Activated CD4-positive, alpha-beta T cell treated with anti-CD3 and anti-CD28 coated beads, Interleukin-2, amount 10 ng/mL, durations not matched to agents 7 days and 5 days (primary cell): ENCODE measurements at places on chromosomes 13 and 19.

GRCh38 chr19:44689290-44690130 lies 9.4 kb upstream of the CEACAM16 start:
- peaks cover 36% of the 10 kb centered on the region for H3K4me1 ChIP-seq
- no peak overlapping the region for H3K4me3 ChIP-seq
- no peaks in the 10 kb centered on the region for H3K36me3 ChIP-seq
- DNase-seq = peak; percentile 80

DNA sequence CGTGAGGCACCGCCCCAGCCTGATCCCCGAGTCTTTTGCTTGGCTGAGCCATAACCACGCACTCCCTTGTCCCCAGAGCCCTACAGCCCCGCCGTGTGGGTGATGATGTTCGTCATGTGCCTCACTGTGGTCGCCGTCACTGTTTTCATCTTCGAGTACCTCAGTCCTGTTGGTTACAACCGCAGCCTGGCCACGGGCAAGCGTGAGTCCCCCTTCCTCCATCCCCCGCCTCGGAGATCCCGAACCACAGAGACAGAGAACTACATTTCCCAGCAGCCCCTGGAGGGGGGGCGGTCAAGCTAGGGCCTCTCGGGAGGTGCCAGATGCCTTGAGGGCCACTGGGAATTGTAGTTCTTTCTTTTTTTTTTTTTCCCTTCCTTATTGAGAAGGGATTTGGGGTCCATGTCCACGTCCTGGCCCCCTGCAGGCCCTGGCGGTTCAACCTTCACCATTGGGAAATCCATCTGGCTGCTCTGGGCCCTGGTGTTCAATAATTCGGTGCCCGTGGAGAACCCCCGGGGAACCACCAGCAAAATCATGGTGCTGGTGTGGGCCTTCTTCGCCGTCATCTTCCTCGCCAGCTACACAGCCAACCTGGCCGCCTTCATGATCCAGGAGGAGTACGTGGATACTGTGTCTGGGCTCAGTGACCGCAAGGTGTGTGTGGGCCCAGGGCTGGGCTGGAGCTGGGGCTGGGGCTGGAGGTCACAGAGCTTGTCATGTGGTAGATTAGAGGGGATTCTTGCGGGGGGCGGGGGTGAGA lies 25.9 kb downstream of the GRIN2D start:
- H3K4me3 ChIP-seq = peak overlapping the region; percentile 65
- peak; percentile 70 for DNase-seq
- H3K27me3 ChIP-seq = peaks cover 24% of the 10 kb centered on the region

DNA sequence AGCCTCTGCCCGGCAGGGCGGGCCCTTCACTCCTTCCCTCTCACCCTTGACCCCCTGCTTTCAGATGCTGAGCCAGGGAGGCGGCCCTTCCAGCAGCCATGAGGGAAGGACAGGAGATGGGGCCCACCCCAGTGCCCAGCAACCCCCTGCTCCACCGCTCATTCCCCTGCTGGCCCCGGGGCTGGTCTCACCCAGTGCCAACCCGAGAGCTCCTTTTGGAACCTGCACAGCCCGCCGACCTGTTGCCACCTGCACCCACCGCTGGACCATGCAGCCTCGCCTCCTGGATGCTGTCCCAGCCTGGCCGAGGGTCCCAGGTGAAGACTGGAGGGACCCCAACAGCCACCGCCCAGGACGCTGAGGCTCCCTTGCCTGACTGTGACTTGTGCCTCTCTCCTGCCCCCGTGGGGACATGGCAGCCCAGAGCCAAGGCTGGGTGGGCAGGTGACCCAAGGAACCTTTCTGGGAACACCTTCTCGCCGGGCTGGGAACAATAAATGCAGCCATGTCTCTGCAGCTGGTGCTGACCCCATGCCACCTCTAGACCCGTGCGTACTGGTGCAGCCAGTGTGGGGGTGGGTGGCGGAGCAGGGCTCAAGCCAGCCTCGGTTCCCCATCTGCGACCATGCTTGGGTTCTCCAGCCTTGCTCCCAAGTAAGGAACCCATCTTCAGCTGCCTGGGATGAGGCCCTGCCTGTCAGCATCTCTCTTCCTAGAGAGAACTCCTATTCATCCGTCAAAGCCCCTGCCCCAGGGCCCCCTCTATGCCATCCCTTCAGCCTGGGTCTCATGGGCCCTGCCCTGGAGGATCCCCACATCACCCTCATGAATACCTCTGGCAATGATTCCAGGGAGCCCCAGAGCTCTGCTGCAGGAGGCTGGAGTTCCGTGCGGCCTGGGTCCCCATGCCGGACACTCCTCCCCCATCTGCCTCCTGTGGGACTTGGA lies 3.7 kb downstream of the FAM174C start:
- H3K4me3 ChIP-seq = no peak overlapping the region
- peaks cover 26% of the 10 kb centered on the region for H3K36me3 ChIP-seq
- H3K4me1 ChIP-seq = peaks cover 24% of the 10 kb centered on the region
- H3K27ac ChIP-seq = no peak overlapping the region
- DNase-seq = no peak
- no peaks in the 10 kb centered on the region for H3K27me3 ChIP-seq

GRCh38 chr19:8336072-8336569 lies 6.9 kb downstream of the KANK3 start:
- no peak for DNase-seq
- H3K27me3 ChIP-seq = peaks cover 43% of the 10 kb centered on the region
- no peak overlapping the region for H3K27ac ChIP-seq
- no peaks in the 10 kb centered on the region for H3K36me3 ChIP-seq
- peak overlapping the region; percentile 35 for H3K4me3 ChIP-seq

- no peak overlapping the region for H3K4me3 ChIP-seq
- DNase-seq = peak; percentile 14
- H3K4me1 ChIP-seq = peaks cover 42% of the 10 kb centered on the region
Measured at GRCh38 chr19:34226036-34226435, 28.3 kb upstream of the GARRE1 start.

GRCh38 chr19:53537521-53538377 lies at the start of gene ZNF331:
Gene ZNF331, plus strand, starts transcription at chr19:53538145. Its CDS starts 31,232 bp downstream, at chr19:53569377.
- H3K27ac ChIP-seq = peak within 1 kb of the TSS; percentile 95
- no peaks in the 10 kb centered on the region for H3K27me3 ChIP-seq
- H3K4me1 ChIP-seq = peaks cover 17% of the 10 kb centered on the region
- peak within 1 kb of the TSS; percentile 86 for H3K4me3 ChIP-seq
- H3K36me3 ChIP-seq = peaks cover 36% of the 10 kb centered on the region
- peak; percentile 82 for DNase-seq

- H3K4me3 ChIP-seq = no peak overlapping the region
- DNase-seq = peak; percentile 17
- H3K36me3 ChIP-seq = no peaks in the 10 kb centered on the region
Measured at GRCh38 chr13:76723551-76724232, 162.5 kb downstream of the KCTD12 start.

DNA sequence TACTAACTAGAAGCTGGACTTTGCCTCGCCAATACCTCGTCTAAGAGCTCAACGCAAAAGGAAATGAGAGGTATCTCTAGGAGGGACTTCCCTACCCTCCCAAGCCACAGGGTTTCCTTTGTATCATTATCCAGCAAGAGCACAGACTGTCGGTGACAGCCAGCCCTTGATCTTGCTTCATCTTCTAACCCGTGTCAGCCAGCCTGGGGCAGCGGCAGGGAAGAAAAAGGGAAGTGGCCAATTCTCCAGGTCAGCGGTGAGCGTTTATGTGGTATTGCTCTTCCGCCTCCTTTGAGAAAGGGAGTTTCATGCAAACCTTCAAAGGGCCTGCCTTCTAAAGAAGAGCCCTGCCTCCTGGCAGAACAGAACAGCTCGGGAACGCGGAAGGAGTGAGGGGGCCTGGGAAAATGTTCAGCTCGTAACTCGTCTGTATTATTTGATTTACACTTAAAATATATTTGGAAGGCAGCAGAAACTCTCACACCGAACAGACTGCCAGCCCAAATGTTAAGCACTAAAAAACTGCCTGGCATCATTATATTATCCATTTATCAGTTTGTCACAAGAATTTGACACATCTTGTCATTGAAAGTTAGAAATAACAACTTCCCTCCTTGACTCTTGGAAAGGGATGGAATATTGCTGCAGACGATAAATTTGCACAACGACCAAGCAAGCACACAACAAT lies 41.8 kb downstream of the EFNB2 start:
- H3K4me3 ChIP-seq = no peak overlapping the region
- H3K4me1 ChIP-seq = peaks cover 27% of the 10 kb centered on the region
- peaks cover 66% of the 10 kb centered on the region for H3K27me3 ChIP-seq
- DNase-seq = peak; percentile 12

DNA sequence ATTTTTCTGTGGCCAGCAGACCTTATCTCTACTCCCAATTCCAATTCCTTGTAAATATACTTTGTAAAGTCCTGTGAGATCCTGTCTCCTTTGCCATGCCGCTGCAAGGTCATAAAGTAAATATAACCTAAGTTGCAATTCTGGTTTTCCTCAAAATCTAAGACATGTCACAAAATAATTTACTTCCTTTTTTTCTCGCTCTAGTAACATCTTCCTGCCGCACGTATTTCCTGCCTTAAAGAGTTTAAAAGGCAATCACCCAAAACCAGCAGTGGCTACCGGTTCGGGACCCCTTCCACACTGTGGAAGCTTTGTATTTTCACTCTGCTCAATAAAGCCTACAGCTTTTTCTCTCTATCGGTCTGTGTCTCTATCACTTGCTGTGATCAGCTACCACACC lies 832.0 kb upstream of the SLITRK5 start:
- no peaks in the 10 kb centered on the region for H3K4me1 ChIP-seq
- no peak overlapping the region for H3K27ac ChIP-seq
- no peak overlapping the region for H3K4me3 ChIP-seq
- H3K27me3 ChIP-seq = no peaks in the 10 kb centered on the region
- H3K36me3 ChIP-seq = no peaks in the 10 kb centered on the region
